ENCODE measurements at places on chromosomes 2 and 18. TPM values are rescaled to one million over a fixed set of nuclear protein-coding genes. Genes with fewer than 3 reads are reported as not detected.

- DNase-seq: no peak
Measured at GRCh38 chr2:84619794-84620371, 103.6 kb downstream of the DNAH6 start.

DNA sequence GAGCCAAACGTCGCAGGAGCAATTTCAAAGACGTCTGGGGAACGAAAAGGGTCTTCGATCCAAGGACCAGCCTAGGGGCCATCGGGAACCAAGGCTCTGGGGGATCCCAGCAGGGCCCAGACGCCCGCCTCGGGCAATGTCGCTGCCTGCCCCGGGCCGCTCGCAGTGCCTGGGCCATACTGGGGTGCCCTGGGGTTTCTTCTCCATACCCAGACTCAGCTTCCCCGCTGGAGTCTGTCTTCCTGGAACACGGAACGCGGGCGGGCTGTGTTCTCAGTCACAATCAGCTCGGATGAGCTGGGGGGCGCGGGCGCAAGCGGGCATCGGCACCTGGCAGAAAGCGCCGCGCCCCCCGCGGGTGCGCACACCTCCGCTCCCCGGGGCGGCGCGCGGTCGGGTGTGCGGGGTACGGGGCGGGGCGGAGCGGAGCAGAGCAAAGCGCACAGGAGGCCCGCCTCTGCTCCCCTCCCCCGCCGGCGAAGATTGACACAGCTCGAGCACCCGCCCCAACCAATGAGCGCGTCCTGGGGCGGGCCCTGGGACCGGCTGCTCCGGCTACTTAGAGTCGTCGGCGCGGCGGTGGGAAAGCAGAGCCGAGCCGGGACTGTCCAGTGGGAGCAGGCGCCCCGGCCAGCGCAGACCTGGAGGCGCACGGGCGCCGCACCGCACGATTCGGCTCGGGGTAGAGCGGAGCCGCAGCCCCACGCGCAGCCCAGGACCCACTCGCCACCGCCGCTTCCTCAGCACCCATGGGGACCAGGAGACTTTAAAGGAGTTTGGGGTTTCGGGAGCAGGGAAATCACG, at the start of gene LRATD1:
Gene LRATD1 (plus strand): TSS at position 585 of the 804 bp plus-strand sequence. CDS start 1,263 bp downstream, outside the sequence.
- DNase-seq: peak; percentile 61

- no peak for DNase-seq
Measured at GRCh38 chr18:32438173-32438572, 32.5 kb downstream of the GAREM1 start.

GRCh38 chr2:165357758-165358157, 111.7 kb upstream of the CSRNP3 start:
- DNase-seq: no peak

DNA sequence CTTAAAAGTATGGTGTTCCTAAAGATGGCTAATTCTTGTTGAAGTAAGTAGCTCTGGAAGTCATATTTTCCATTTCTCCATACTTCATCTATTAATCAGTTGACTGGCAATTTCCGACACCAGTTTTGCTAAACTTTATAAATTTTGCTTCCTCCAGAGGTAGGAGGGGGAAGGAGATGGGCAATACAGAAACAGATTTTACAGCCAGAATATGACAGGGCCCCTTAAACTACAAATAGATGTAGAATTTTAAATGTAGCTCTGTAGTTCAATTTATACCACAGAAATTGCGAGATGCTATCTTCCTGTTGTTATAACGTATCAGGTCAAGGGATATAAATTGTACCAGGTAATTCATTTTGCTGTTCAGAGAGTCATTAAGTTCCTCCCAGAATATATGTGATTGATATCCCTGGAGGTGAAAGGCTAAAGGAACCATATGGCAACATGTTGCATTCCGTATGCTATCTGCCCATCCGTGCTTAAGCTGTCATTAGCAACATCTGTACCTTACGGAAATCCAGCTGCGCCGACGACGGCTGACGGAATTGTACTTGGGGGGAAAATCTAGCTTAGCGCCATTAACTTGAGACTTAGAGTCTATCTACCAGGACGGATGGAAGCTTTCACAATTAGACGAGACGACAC, 8.4 kb upstream of the NR4A2 start:
- DNase-seq: no peak

CIB4 gene
- total RNA-seq: not detected

DNA sequence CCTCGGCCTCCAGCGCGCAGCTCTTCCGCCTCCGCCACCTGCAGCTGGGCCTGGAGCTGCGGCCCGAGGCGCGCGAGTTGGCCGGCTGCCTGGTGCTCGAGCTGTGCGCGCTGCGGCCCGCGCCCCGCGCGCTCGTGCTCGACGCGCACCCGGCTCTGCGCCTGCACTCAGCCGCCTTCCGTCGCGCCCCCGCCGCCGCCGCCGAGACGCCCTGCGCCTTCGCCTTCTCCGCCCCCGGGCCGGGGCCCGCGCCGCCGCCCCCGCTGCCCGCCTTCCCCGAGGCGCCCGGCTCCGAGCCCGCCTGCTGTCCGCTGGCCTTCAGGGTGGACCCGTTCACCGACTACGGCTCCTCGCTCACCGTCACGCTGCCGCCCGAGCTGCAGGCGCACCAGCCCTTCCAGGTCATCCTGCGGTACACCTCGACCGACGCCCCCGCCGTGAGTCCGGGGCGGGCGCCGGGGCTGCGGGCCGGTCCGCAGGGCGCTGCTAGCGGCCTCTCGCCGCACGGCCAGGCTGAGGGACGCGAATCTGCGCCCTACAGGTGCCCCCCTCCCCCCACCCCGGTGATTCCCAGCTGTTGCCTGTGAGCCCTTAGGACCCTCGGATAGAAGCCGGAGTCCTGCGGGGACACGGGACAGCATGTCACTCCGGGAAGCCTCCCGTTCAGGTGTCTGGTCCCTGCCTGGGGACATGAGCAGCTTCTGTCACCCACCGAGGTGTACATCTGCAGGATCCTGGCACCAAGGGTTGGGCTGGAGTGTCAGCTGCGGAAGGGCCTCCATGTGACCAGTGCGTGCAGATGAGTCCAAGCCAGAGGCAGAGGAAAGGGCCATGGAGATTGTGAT, 616 bp downstream of the RNPEPL1 start:
- DNase-seq: no peak

DNA sequence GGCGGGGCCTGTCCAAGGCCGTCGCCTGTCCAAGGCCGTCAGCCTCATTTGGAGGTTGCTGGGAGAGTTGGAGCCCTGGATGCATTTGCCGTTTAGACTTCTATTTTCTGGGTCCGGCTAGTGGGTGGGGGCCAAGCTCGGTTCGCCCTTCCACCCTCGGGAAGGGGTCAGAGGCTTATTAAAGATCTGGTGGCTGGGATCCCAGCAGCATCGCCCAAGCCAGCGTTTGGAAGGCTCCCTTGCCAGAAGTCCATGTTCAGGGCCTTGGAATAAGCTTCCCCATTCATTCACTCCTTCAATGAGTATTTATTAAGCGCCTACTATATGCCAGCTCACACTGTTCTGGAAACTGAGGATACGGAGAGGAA, 516 bp upstream of the DOCK10 start:
- DNase-seq: no peak

INO80D gene
- total RNA-seq: 12.9 TPM

DNA sequence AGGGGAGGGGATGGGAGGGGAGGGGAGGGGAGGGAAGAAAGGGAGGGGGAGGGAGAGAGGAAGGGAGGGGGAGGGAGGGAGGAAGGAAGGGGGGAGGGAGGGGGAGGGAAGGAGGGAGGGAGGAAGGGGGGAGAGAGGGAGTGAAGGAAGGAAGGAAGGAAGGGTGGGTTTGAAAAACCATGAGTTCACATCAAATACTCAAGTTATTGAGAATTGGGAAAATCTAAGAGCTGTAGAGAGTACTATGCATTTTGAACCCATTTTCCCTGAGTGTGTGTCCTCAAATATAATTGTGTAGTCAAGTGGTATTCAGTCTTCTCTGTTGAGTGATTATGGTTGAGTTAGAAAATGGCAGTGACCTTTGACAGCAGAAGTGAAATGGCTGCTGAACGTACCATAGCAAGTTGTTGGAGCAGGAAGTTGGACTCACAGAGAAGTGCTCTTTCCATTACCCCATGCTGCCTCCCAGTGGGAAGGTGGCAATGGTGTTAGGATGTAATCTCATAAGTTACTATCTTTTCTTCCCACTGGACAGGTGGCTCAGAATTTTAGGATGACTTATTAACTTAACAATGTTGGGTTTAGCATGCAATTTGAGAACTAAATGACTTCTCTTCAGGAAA, 214.6 kb downstream of the SETBP1 start:
- no peak for DNase-seq

MARS2 gene
- 4.4 TPM for total RNA-seq

DNA sequence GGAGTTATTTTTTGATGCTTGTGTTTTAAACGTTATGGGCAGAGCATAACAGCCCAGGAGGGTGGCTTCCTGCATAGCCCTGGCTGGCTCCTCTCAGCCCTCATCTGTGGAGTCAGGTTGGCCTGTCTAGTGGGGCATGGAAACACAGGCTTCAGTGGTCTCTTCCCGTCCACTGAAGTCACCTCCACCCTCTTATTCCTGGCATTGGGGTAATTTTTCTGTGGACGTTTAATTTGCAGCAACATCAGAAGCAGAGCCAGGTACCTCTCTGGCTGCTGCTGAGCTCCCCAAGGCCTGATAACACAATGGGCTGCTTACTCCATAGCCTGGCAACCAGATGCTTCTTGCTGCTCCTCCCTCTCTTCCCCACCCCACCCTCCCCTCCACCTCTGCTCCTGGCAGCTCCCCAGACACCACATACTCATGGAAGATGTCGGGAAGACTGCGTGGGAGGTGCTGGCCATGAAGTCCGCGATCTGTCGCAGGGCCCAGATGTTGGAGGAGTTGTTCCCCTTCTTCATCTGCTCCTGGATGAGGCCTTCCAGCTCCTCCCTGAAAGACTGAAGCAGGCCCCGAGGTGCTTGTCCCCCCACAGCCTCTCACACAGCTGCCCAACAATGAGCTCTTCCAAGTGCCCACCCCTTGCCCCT, 64.0 kb downstream of the ADD2 start:
- peak; percentile 40 for DNase-seq

GRCh38 chr2:101368376-101368775, 18.9 kb downstream of the CREG2 start:
- DNase-seq: no peak

Data from right atrium auricular region (tissue), 2 donors.